ENCODE measurements at places on chromosomes 16 and 17. TPM values are rescaled to one million over a fixed set of nuclear protein-coding genes. Genes with fewer than 3 reads are reported as not detected.

NECAB2 gene
- 0.29 TPM for total RNA-seq

DNA sequence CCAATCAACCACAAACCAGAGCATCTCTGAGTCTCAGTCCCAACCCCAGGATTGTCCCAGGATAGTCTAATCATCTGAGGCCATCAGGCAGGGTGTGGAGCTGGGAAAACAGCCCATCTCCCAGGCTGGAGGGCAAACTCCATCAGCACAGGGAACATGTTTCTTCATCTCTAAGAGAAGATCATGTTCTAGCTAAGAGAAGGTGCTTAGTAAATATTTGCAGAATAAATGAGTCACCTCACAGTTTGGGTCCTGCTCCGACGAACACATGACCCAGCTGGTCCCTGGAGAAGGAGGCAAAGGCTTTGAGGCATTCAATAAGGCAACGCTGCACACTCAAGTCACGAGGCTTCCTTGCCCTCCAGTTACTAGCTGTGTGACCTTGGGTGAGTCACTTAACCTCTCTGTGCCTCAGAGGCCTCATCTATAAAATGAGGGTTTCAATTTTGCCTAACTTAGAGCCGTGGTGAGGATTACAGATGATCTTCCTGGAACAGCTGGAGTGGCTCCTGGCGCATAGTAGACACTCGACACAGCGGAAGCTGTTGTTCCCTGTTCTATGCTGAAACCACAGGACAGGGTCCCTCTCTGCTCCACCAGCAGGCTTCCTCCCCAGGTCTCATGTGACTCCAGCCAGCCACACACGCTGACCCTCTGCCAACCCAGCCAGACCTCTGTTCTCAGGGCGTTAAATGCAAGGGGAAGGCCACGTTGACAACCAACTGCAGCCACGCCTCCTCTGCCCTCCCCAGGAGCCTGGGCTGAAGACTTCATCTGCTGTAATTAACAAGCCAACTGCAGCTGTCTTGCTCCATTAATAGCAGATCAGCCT, 10.3 kb upstream of the RPL38 start:
- DNase-seq: peak; percentile 68

TMC7 gene
- total RNA-seq: 1.1 TPM

- no peak for DNase-seq
Measured at GRCh38 chr16:67216612-67217490, 10.1 kb upstream of the TMEM208 start.

- no peak for DNase-seq
Measured at GRCh38 chr16:65181071-65181561, 59.3 kb upstream of the CDH11 start.

DNA sequence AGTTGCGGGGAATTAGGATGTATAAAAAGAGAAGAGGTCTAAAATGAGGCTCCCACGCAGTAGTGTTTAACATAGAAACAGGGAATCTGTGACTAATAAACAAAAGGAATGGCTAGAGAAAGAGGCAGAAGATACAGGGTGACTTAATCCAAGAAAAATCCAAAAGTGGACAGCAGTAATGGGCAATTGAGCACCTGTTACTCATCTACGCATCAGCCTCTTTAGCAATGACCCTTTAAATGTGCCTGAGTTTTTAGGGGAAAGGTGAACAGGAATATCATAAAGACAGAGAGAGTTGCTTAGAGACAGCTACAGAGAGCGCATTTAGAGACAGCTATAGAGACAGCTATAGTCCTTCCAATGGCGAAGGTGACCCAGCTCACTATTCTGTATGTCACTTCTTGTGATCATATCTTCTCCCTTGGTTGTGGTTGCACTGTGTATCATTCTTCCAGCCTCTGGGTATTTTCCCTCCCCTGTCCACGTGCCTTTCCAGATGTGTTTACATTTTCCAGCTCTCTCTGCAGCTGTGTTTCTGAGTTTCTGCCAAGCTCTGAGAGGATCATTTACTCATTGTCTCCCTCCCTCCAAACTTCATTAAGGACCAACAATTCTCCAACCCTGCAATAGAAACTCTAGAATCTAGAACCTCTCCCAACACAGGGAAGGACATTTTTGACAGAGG, 61.5 kb downstream of the MYOCD start:
- peak; percentile 71 for DNase-seq

ENPP7 gene
- not detected for total RNA-seq

DNA sequence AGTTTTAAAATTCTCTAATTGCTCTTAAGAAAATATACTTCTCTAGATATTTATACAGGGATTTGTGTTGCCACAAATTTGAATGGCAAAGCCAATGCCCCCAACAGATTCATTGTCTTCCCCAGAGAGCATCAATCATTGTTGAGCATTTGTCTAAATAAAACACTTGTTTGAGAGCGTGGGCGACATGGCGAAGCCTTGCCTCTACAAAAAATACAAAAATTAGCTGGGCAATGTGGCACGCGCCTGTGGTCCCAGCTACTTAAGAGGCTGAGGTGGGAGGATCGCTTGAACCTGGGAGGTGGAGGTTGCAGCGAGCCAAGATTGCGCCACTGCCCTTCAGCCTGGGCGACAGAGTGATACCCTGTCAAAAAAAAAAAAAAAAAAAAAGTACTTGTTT, 13.4 kb upstream of the SRSF1 start:
- no peak for DNase-seq

GRCh38 chr16:47927330-47927729, 228.5 kb downstream of the ABCC12 start:
- no peak for DNase-seq

PRM1 gene
- total RNA-seq: not detected

CASKIN1 gene
- total RNA-seq: not detected

DNA sequence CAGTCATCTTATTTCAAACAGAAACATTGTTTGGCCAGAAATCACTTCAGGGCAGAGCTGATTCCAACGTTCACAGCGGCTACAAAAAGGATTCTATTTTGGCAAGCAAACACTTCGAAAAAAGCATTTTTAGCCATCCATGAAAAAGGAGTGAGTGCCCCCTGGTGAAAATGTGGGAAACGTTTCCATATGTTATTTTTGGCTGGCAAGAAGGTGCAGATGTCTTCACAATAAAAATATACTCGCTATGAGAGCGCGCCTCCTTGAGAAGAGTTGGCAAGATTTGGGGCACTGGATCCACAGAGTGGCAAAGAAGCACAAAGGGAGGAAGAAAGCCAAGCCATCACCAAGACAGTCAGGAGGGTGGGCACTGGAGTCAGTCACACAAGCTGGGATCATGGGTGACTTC, 191.1 kb downstream of the CHD9NB start:
- DNase-seq: no peak

GRCh38 chr16:47254756-47255155, 111.0 kb upstream of the NETO2 start:
- DNase-seq: no peak

KRTAP2-3 gene
- total RNA-seq: not detected

All from osteoblast (primary cell).